IPS DF 19.7 (cell line): ENCODE measurements at places on chromosomes 11 and 22.

GRCh38 chr11:65785319-65786007 is 1.4 kb upstream of the OVOL1 start:
- DNase-seq, result no peak

DNA sequence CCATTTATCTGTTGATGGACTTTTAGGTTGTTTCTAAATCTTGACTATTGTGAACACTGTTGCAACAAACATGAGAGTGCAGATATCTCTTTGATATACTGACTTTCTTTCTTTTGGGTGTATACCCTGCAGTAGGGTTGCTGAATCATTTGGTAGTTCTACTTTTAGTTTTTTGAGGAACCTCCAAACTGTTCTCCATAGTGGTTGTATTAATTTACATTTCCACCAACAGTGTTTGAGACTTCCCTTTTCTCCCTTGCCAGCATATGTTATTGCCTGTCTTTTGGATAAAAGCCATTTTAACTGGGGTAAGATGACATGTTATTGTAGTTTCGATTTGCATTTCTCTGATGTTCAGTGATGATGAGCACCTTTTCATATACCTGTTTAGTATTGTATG is 330.0 kb downstream of the DDX10 start:
- DNase-seq, result no peak

DNA sequence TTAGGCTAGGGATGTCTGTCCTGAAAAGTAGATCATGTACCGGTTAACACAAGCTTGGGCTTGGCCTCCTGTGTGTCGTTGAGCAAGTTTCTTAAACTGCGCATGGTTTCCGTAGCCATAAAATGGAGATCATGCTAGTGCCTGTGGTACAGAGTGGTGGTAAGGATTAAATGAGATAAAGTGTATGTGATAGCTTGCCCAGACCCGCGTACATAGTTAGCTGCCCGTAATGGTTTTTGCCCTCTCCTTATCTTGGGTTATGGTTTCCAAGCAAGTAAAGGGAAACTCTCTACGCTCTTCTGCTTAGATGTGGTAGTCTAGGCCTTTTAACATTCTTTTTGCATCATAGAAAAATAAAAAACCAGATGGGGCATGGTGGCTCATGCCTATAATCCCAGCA is 11.0 kb upstream of the PTPRJ start:
- DNase-seq, result no peak

DNA sequence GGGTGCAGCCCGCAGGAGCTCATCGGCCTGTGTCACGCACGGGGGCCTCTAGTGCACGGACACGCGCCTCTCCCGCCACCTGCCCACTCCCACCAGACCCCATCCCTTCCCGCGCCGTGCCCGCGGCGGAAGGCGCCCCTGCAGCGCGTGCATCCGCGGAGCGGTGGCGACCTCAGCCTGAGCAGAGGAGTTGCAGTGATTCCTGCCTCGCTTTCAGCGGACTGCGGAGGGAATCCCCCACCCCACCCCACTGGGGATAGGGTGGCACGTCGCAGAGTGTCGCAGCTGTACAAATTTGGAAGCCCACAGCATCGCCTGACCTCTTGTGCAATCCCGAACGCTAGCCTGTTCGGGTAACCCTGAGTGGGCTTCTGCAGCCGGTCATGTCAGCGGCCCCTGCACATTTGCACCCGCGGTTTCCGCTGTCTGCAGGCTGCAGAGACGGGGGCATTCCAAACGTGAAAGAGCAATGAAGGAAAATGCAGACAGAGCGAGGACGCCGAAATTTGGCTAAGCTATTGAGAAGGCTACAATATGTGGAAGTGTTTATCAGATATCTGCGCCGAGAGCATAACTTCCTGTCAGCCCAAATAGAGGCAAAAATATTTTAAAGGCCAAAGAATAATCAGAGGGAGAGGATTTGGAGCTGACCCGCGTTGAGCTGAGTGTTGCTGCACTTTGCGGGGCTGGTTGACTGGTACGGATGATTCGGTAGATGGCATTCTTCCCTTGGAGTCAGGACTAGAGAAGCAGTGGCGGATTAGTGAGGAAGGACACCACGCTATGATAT is 617 bp upstream of the ARHGAP20 start:
- DNase-seq, result no peak

DNA sequence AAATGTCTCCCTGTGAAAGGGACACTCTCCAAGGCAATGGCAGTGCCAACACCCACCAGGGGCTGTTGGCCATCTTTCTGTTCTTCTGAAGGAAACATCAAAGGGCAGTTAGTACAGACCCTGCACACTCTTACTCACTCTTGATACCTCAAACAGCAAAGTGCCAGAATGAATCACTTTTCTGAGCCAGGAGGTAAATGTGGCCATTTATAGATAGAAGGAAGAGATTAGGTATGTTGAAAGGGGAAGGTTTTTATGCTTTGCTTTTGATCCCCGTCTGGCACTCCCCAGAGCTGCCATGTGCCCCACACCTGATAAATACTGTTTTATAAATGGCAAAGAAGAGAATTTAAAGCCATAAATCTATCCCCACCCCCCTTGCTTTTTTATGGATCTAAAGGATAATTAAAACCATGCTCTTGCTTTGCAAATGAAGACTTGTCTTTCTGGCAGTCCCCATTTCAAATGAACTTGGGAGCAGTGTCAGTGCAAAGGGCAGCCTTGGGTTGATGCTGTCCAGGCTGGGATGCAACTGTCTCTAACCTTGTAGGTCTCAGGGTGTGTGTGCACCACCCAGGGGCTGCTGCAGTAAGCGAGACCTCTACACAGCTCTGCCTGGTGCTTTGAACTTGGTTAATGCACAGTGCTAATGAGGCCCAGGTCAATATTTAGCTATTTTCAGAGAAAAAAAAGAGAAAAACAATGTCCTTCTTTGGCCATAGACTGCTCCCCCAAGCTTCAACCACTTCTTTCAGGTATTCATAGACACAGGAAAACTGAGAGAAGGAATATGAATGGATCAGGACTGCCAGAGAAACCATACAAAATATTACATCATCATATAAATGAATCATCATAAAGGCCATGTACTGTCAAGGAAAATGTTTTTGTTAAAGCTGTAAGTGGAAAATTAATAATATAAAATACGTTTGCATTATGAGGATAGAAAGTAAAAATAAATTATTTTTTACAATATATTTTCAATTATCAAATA is 207.5 kb downstream of the ETS1 start:
- no peak for DNase-seq

GRCh38 chr11:73237471-73238290 is 19.6 kb downstream of the P2RY2 start:
- DNase-seq, result no peak

DNA sequence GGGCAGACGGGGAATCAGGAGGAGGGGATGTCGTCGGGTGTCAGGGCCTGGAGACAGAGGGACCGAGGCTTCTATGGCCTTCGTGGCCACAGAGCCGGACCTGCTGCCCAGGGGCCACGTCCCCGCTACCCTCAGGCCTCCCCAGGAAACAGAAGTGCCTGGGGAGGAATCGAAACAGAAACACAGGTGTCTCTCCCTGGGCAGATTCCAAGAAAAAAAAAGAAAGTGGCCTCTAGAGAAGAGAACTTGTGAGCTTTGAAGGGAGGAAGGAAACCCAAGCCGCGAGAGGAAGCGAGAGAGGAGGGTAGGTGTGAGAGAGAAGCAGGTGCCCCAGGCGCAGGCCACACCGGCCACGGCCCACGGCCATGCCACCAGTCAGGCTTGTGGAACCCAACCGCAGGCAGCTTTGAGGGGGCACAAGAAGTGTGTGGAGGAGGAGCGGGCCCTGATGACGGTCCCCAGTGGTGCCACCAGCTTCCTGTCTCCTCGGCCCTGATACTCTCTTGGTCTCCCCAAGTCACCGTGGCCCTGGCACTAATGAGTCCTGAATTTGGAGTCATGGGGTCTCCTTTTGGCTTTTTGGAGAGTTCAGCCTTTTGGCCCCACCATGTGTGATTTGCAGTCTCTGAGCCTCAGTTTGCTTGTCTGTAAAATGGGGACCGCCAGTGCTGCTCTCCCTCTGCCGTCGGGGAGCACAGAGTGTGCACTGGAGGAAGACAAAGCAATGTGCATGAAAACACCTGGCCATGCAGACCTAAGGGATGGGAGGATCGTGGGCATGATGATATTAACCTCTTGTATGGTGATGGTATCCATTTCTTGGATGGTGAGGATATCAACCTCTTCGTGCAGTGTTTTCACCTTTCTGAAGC is 25.2 kb downstream of the LIF start:
- no peak for DNase-seq

DNA sequence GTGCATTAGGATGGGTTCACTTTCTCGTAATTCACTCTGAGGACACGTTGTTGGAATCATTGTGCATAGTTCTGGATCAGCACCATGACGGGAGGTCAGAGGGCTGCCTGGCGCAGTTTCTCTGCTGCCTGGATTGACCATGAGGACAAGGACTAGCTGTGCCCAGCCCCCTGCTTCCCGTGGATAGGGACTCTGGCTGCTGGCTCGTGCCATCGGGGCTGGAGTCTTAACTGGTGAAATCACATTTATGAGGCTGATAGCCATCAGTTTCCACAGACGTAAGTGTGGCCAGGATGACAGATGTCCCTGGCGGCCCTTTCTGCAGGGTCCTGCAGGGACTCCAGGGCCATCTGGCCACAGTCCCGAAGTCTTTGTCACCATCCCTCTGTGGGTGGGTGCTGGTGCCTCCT is 24.1 kb upstream of the GRAMD4 start:
- DNase-seq, result no peak

DNA sequence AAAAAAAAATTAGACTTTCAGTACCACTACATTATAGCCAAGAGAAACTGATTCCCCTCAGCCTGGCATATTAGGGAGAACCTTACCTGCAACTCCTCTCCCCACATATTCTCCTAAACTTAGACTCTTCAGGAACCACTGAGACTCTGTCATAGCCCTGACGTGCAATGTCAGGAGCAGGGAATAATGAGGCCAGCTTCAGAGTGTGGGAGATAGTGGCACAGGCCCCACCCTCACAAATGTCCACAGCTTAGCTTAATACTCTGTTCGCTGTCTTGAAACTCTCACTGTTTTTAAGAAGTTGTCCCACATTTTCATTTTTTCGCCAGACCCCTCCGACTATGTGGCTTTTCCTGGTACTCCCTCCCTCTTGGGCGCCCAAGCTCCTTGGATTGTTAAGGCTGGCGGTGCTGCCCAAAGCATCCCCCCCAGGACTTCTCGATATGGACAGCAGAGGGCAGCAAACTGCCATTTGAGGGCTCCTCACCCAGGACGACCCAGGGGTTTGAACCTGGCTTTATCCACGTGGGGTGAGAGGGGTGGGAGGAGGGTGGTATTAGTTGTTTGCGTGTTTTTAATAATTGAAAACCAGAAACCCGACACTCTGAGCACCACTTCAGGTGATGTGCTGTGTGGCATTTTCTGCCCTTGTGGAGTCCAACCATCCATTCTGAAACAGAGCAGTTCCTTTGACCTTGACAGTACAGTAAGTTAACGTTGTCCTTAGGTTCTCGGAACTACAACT is 45.2 kb upstream of the RASSF10 start:
- no peak for DNase-seq

- DNase-seq, result no peak
Measured at GRCh38 chr11:114167355-114167754, 107.8 kb downstream of the ZBTB16 start.

- DNase-seq, result no peak
Measured at GRCh38 chr11:60809249-60809648, 24.1 kb downstream of the MS4A10 start.

DNA sequence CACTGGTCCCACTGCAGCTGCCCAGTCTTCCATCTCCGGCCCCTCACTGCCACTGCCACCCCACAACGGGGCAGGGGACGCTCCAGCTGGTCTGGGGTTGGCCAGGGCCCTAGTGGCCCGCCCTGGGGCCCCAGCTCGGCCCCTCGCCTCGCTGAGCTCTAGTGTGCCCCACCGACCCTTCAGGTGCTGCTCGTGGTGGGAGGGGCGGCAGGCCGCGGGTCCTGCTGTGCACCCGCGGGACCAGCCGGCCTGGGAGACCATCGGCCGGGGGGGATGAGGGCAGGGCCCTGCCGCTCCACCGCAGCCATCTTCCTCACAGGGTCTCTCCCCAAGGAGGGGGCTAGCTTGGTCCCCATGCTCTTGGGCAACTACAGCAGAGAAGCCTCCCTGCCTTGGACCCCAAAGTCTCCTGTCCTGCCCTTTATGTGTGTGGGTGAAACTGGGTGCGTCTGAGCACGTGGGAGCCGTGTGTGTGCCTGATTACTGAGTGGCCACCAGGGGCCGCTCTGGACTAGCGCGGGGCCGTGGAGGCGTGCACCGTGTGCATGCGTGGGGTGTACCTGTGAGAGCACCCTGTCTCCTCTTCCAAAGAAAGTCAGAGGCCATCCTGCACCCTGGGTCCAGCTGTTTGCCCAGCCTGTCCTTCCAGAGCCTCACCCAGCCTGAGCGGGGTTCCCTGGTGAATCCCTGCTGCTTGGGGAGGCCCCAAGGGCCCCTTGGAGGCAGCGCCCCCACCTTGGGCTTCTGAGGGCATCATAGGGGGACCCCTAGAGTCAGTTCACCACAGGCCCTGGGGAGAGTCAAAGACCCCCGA is 6.0 kb upstream of the ACR start:
- no peak for DNase-seq

DNA sequence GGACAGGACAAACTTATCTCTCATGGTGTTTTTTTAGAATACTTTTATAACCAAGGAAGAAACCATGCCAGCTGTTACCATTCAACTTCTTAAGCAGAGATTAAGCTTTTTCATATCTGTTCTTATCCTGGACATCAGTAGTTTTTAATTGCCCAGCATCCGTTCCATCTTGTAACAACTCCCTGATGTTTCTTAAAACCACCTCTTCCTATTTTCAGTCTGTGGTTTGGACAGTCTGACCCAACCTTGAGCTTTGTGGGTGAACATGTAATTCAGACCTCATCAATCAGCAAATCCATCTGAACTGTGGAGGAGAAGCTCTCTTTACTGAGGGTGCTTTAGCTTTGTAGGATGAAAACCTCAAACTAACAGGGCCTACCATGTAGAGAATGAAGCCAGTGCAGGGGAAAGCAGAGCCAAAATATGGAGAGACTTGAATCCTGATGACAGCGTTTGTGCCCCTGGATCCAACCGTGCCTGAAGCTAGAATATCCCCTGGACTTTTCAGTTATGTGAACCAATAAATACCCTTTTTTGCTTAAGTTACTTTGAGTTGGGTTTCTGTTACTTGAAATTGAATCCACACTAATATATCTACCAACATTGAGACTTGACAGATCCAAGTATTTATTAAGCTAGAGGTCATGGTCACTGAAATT is 9.4 kb downstream of the TUG1 start:
- DNase-seq, result no peak

- no peak for DNase-seq
Measured at GRCh38 chr11:30926130-30926529, 340.0 kb upstream of the MPPED2 start.

- no peak for DNase-seq
Measured at GRCh38 chr22:35546886-35547285, 6.3 kb downstream of the RASD2 start.
